ENCODE measurements at places on chromosomes 6 and 20.

GRCh38 chr6:27139756-27140579, 107.5 kb upstream of the PRSS16 start:
- DNase-seq, result no peak

DNA sequence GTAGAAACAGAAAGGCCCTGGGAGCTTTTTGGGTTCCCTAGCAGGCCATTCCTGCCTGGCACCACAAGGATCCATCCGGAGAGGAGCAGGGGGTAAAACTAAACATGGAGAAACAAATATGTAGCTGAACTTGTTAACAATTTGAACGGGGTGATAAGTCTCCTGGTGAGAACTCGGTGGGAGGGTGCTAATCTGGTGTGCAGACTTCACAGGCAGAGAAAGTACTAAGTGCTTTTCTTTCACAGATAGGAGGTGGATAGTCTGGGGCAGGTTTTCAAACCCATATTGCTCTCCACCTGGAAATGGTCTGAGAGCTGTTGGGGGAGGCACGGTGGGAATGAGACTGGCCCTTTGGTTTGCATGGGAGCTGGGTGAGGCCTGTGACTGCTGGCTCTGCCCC, 196.3 kb upstream of the FUT9 start:
- no peak for DNase-seq

GRCh38 chr6:48177786-48178185, 66.8 kb upstream of the PTCHD4 start:
- no peak for DNase-seq

DNA sequence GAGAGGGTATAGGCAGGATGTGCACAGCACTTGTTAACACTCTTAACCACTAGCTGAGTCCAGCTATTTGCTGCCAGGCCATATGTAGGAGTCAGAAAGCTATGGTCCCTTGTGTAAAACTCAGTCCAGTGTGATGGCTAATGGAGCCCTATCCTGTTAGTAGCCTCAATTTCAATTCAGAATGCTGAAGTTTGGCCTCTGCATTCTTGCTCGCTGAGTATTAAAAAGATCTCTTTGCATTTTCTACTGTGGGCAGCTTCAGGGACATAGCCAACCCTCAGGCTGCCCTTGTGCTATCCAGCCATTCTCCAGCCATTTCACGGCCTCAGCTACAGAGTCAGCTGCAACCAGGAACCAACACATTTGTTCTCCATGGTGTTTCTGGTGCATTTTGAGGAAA, 92.5 kb downstream of the SPTLC3 start:
- DNase-seq, result no peak

- DNase-seq, result no peak
Measured at GRCh38 chr6:33994472-33995308, 151.2 kb downstream of the GRM4 start.

DNA sequence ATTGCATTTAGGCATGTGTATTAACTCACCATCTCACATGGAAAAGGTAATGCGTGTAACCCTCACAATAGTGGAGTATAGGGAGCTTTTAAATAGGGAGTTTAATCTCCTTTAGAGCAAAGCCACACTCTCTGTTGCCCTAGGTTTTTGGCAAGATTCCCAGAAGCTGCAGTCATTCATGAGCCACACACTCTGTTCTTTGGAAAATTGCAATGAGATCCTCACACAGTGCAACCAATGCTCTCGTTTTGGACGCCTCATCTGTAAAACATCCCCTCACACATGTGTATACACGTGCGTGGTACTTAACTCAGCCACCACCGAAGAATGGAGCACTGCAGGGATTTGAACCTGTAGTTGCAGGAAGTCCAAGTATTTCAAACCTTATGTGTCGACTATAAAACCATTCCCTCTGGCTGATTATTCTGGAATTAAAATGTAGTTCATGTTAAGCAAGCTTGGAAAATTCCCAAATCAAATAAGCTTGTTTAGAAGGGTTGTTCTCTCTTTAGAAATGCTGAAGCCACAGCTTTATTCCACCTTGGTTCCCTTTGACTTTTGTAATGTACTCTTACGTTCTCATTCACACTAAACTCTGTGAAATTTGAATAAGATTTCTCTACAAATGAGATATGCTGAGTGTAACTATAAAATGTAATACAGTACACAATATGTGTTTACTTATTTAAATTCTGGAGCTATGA, 489.8 kb upstream of the MANEA start:
- DNase-seq, result no peak

DNA sequence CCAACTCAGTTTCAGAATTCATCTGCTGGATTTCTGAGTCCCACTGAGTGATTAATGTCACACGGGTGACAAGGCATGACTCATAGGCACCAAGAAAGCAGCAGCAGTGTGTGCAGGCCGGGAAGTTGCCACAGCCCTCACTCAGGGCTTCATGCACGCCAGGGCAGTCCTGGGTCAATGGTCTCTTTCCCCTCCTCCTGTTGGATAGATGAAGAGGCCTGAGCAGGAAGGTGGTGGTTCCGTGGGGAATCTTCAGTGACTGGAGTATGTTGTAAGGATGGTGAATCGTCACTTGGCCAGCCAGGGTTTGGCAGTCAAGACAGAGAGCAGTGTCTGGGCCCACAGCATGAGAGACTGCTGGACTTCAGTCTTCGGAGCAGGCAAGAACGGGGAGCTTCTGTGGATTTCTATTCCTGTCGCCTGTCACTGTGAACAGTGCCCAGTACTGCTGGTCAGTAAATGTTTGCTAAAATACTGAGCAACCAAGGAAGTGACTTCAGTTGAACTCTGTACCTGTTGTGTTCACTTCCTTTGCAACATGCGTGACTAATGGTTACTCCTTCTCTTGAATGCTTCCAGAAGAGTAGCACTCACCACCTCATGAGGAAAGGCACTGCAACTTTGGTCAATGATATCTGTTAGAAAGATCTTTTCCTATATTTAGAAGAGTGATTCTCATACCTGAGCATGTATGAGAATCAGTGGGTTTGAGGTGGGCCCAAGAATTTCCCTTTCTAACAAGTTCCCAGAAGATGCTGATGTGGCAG, 62.0 kb upstream of the CD93 start:
- DNase-seq, result peak; percentile 54

- peak; percentile 26 for DNase-seq
Measured at GRCh38 chr6:34986845-34987246, 97.8 kb downstream of the ANKS1A start.

GRCh38 chr6:82216549-82216948, 31.0 kb downstream of the IBTK start:
- no peak for DNase-seq

DNA sequence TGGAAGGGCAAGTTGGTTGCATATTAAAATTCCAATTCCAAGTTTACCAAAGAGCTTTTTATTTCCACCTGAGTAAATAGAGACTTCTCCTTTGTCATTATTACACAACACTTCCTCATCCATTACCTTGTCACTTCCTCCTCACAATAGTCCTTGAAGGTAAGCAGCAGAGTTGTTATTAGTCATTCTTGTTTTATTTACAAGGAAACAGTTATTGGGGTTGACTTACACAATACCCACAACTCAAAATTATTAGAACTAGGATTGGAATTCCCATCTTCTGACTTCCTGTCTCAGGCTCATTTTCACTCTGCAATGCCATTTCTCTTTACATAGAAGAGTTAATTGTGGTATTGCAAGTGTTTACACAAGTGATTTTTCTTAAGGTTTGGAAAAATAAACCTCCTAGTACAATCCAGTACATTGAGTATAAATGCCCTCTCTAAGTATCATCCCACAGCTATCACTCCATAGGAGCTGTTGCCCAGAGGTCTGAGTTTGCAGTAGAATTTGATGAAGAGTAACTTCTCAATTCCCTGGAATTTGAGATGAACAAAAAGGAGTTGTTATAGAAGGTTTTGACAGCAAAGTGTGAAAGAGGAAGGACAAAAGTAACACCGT, 28.9 kb upstream of the MTRF1L start:
- DNase-seq, result no peak

GRCh38 chr6:30915591-30915946, 1.5 kb downstream of the VARS2 start:
- no peak for DNase-seq

- DNase-seq, result no peak
Measured at GRCh38 chr6:90295854-90296340, 746 bp downstream of the BACH2 start.

GRCh38 chr6:85419046-85419759, 30.7 kb upstream of the NT5E start:
- DNase-seq, result no peak

GRCh38 chr6:45398075-45398813, 20.5 kb upstream of the SUPT3H start:
- no peak for DNase-seq

GRCh38 chr6:10582774-10583508, 61.8 kb downstream of the GCNT2 start:
- no peak for DNase-seq

- no peak for DNase-seq
Measured at GRCh38 chr6:108806665-108807064, 41.6 kb upstream of the ARMC2 start.

GRCh38 chr6:125526007-125526720, 223.3 kb upstream of the HEY2 start:
- no peak for DNase-seq

DNA sequence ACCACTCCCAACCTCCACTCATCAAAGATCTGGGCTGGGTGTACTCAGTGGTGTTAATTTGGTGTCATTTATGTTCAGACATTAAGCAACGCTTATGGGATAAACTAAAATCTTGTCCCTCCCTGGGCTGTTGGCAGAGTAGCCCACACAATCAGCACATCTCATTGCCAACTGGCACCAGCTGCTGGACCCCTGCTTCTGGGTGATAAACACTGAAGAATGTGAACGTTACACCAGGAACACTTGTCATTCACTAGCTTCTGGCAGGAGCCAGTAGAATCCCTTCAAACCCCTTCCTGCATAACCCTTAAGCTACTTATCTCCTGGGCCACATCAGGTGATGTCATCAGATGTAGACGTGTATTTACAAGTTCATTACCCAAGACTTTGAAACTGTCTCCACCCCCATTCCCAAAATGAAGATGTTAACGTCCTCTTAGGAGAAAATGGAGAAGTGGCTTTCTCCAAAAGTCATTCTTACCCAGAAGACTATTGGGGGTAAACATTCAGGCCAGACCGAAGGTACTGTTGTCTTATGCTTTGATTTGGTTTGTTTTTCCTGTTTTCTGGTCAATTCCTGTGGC, 107.8 kb upstream of the CD93 start:
- DNase-seq, result no peak

GRCh38 chr6:43444036-43444435, 11.3 kb downstream of the DLK2 start:
- DNase-seq, result no peak

All from stimulated activated CD8-positive, alpha-beta memory T cell treated with anti-CD3 and anti-CD28 coated beads, Interleukin-7, amount 100 ng/mL, for 48 hours (primary cell).